ENCODE measurements at places on chromosomes 2 and 18. TPM values are rescaled to one million over a fixed set of nuclear protein-coding genes. Genes with fewer than 3 reads are reported as not detected.

GRCh38 chr2:27954771-27955383 is 64.3 kb downstream of the BABAM2 start:
- peak; percentile 99 for DNase-seq

- peak; percentile 27 for DNase-seq
Measured at GRCh38 chr2:105438104-105438929, 39.5 kb upstream of the FHL2 start.

- DNase-seq: no peak
Measured at GRCh38 chr2:208010506-208010905, 14.8 kb downstream of the PLEKHM3 start.

The ADD2 gene
- total RNA-seq: 79.9 TPM

All from HT1080 (cell line).